GM23248 (cell line): ENCODE measurements at places on chromosomes 5 and 9. TPM values are rescaled to one million over a fixed set of nuclear protein-coding genes. Genes with fewer than 3 reads are reported as not detected.

Gene DND1
- 0.22 and 0.38 TPM in 2 replicates for total RNA-seq

Gene PCDHGB1
- 0.25 and 0.86 TPM in 2 replicates for total RNA-seq

Gene CHSY3
- 2.4 and 4.2 TPM in 2 replicates for total RNA-seq

Gene MCC
- total RNA-seq = 8.8 and 11.6 TPM in 2 replicates

Gene IGFBPL1
- 0.76 TPM in 1 of 2 replicates, not detected in the other for total RNA-seq

Gene GABRB2
- total RNA-seq = not detected in 2 replicates

Gene PKD2L2
- total RNA-seq = not detected in 2 replicates

Gene PGM5
- total RNA-seq = 0.11 TPM in 1 of 2 replicates, not detected in the other

Gene BAAT
- total RNA-seq = not detected in 2 replicates

Gene ANGPTL2
- total RNA-seq = 9.0 and 12.3 TPM in 2 replicates

Gene COL27A1
- total RNA-seq = 2.3 and 3.9 TPM in 2 replicates

Gene IRGM
- total RNA-seq = not detected in 2 replicates

DNA sequence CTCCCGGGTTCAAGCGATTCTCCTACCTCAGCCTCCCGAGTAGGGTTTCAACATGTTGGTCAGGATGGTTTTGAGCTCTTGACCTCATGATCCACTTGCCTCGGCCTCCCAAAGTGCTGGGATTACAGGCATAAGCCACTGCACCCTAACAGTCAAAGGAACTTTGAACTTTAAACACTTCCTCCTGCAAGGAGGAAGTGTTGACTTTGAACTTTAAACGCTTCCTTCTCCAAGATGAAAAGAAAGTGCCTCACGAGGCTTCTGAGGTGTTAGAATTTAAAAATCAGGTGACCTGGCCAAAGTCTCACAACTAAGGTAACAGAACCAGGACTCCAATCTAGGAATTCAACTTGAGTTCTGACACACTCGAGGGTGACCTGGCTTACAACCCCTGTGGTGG is 150.9 kb downstream of the BRINP1 start:
- DNase-seq = no peak
- H3K4me1 ChIP-seq = peaks cover 9% of the 10 kb centered on the region
- no peaks in the 10 kb centered on the region for H3K36me3 ChIP-seq
- no peak overlapping the region for H3K4me3 ChIP-seq
- H3K27me3 ChIP-seq = no peaks in the 10 kb centered on the region

- H3K4me3 ChIP-seq = no peak overlapping the region
- H3K4me1 ChIP-seq = 0 out of 2 replicates have a peak, but pooled peaks cover under 1% of the 10 kb centered on the region
- no peaks in the 10 kb centered on the region for H3K27me3 ChIP-seq
- no peaks in the 10 kb centered on the region for H3K36me3 ChIP-seq
- no peak for DNase-seq
- H3K27ac ChIP-seq = no peak overlapping the region
Observed at GRCh38 chr5:135951257-135951656, 3.5 kb downstream of the LECT2 start.

DNA sequence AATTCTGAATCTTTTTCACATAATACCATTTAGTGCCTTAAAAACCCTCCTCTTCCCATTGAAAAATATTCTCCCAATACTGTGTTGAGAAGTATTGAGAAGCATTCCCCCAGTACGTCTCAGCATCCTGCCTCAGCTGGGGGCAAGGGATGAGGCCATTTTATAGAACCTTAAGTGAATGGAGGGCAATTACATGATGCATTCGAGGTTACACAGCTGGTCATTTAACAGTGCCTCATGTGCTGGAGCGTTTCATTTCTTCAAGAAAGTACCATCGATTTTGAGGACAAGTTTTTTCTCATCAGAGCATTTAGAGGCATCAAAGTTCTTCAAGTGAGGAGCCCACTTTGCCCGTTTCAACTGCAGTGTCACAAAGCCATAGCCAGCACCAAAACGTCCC is 135.6 kb downstream of the DOCK2 start:
- no peaks in the 10 kb centered on the region for H3K27me3 ChIP-seq
- no peak for DNase-seq
- H3K4me1 ChIP-seq = peaks cover 25% of the 10 kb centered on the region
- H3K27ac ChIP-seq = no peak overlapping the region

DNA sequence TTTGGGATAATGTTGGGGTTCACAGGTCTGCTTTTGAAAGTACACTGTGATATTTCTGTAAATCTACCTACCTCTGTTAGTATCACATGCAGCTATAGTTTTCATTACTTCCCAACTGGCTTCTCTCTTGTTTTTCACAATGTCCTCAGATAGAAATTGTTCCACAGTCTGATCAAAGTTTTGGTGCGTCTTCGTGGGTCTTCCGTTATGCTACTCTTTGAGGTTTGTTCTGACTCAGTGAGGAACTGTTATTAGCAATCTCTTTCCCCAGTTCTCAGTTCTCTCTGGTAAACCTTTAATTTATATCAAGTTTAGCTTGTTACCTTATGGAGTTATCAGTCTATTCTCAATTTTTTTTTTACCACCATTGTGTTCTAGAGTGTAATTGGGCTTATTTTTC is 2061.2 kb upstream of the CDH9 start:
- no peak overlapping the region for H3K4me3 ChIP-seq
- no peak for DNase-seq
- no peaks in the 10 kb centered on the region for H3K27me3 ChIP-seq
- no peaks in the 10 kb centered on the region for H3K36me3 ChIP-seq

DNA sequence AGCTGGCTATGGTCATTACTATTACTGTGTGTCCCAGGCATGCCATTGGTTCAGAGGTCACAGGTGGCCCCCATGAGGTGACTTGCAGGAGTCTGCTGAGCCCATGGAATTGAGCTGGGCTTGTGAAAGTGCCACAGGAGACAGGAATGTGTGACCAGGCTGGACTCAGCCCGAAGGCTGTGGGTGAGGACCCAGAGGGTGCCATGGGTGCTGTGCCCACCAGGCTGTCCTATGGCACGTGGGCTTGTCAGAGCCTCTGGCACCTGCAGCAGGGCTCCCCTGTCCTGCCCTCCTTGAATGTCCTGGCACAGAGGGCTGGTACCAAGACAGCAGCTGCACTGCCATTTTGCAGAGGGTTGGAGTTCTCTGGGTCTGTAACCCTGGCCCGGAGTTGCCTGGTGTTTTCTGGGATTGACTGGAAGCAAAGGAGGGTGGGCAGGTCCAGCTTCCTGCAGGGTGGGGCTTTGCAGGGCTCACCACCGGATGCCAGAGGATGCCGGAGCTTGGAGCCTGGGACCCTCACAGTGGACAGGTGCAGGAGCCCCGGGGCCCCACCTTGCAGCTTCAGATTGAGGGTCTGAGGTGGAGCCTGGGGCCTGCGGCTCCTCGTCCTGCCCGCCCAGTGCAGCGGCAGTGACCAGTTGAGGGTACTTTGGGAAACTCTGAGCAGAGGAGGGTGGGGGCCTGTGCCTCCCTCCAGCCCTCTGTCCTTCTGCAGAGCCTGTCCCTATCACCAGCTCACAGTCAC is 14.2 kb downstream of the COL5A1 start:
- H3K27me3 ChIP-seq = no peaks in the 10 kb centered on the region
- H3K36me3 ChIP-seq = peaks cover 7% of the 10 kb centered on the region; the same call in 1 of the 2 replicates
- DNase-seq = no peak
- peak overlapping the region; percentile 21; the same call in 1 of the 2 replicates for H3K27ac ChIP-seq
- no peak overlapping the region for H3K4me3 ChIP-seq
- H3K4me1 ChIP-seq = peaks cover 15% of the 10 kb centered on the region

DNA sequence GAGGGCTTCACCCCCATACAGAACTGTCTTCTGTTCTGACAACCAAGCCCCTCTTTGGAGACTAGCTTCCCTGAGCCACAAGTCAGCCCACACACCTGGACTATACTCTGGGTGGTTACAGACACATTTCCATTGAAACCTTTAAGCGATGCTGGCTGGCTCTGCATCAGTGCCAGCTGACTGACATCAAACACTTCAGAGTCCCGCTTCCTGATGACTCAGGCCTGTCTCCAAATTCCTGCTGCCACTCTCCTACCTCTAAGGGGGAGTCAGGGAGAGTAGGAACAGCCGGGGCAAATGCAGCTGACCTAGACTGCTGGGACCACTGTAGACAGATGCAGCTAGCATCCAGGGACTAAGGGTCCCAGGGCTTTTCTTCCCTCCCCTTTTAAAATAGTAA is 59.4 kb downstream of the SIL1 start:
- peak; percentile 67 for DNase-seq
- H3K27ac ChIP-seq = no peak overlapping the region
- no peak overlapping the region for H3K4me3 ChIP-seq
- peaks cover 38% of the 10 kb centered on the region for H3K4me1 ChIP-seq
- H3K36me3 ChIP-seq = no peaks in the 10 kb centered on the region

GRCh38 chr5:167999182-167999581 is 292.3 kb upstream of the WWC1 start:
- no peaks in the 10 kb centered on the region for H3K27me3 ChIP-seq
- H3K4me1 ChIP-seq = no peaks in the 10 kb centered on the region
- no peak overlapping the region for H3K27ac ChIP-seq

DNA sequence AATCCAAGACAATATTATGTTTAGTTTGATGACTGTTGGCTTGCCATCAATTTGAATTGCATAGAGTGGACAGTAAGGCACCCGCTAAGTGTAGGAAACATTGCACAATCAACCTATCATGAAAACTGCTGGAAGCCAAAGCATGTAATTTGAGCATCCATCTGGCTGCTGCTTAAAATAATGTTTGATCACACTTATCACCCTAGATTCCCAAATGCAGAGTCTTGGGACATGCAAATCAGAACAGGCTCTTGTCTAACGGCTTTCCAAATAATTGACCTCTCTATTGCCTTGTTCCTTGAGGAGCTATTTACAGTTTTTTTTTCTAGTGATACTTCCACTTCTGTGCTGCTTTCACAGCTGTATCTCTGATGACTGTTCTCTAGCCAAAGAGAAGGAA is 342.1 kb downstream of the PRR16 start:
- no peak overlapping the region for H3K27ac ChIP-seq
- DNase-seq = peak; percentile 53
- H3K36me3 ChIP-seq = no peaks in the 10 kb centered on the region
- H3K4me3 ChIP-seq = no peak overlapping the region
- H3K27me3 ChIP-seq = no peaks in the 10 kb centered on the region
- H3K4me1 ChIP-seq = peaks cover 28% of the 10 kb centered on the region

GRCh38 chr5:81234299-81234698 is 1.2 kb downstream of the CKMT2 start:
- no peak overlapping the region for H3K4me3 ChIP-seq
- no peaks in the 10 kb centered on the region for H3K4me1 ChIP-seq
- no peak for DNase-seq
- no peak overlapping the region for H3K27ac ChIP-seq
- H3K27me3 ChIP-seq = no peaks in the 10 kb centered on the region

DNA sequence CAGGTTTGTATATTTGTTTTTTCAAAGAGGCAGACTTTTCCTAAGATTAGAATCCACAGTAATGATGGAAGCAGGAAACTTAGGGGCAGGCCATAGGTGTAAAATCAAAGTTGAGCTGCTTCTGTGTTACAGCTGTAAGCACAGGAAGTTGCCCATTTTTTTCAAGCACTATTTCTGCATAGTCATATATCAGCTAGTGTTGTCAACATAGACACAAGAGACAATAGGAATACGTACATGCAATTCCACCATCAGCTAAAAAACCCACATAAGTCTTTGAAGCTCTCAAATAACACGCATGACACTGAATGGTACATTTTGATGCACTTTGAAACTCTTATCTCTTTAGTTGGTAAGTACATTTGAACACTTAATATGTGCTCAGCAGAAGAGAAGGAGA is 20.2 kb upstream of the SMIM15 start:
- peaks cover 13% of the 10 kb centered on the region; the same call in 1 of the 2 replicates for H3K4me1 ChIP-seq
- no peak overlapping the region for H3K4me3 ChIP-seq
- H3K27ac ChIP-seq = no peak overlapping the region
- H3K27me3 ChIP-seq = no peaks in the 10 kb centered on the region
- no peak for DNase-seq

GRCh38 chr9:20015427-20015931 is 226.6 kb upstream of the SLC24A2 start:
- no peak overlapping the region for H3K4me3 ChIP-seq
- no peaks in the 10 kb centered on the region for H3K4me1 ChIP-seq
- H3K27me3 ChIP-seq = no peaks in the 10 kb centered on the region
- H3K36me3 ChIP-seq = no peaks in the 10 kb centered on the region
- H3K27ac ChIP-seq = no peak overlapping the region

- DNase-seq = no peak
- H3K27me3 ChIP-seq = no peaks in the 10 kb centered on the region; the same call in 1 of the 2 replicates
- H3K27ac ChIP-seq = no peak overlapping the region
- no peak overlapping the region for H3K4me3 ChIP-seq
- H3K36me3 ChIP-seq = no peaks in the 10 kb centered on the region
Observed at GRCh38 chr5:86878250-86878649, 260.5 kb downstream of the COX7C start.

- H3K27me3 ChIP-seq = no peaks in the 10 kb centered on the region
- no peak overlapping the region for H3K27ac ChIP-seq
- H3K36me3 ChIP-seq = 0 out of 2 replicates have a peak, but pooled peaks cover 2% of the 10 kb centered on the region
- peaks cover 12% of the 10 kb centered on the region for H3K4me1 ChIP-seq
Observed at GRCh38 chr9:131216806-131217205, 59.5 kb downstream of the FAM78A start.

- 0 out of 2 replicates have a peak overlapping the region, but pooled peaks have one; percentile 6 for H3K27ac ChIP-seq
- peak; percentile 20 for DNase-seq
- H3K4me1 ChIP-seq = peaks cover 34% of the 10 kb centered on the region
- H3K27me3 ChIP-seq = no peaks in the 10 kb centered on the region
Observed at GRCh38 chr5:138762110-138762509, 8.9 kb downstream of the CTNNA1 start.

- no peak overlapping the region for H3K27ac ChIP-seq
- peak; percentile 50 for DNase-seq
- no peak overlapping the region for H3K4me3 ChIP-seq
Observed at GRCh38 chr9:88905506-88905905, 85.8 kb upstream of the S1PR3 start.

DNA sequence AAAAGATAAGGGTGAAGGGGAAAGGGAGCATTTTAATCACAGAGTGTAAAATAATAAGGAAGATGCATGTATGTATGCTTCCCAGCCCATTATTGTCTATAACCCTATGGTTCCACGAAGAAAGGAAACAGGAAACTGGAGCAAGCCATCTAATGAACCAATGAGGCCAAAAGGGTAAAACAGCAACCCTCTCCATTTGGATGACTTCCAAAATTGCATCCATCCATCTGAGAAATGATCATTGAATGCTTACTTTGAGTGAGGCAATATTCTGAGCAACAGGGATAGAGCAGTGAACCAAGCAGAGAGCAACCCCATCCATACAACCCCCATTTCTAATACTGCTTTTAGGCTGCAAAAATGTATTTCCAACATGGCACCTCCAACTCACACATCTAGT is 46.9 kb downstream of the ARL15 start:
- no peaks in the 10 kb centered on the region for H3K36me3 ChIP-seq
- H3K27ac ChIP-seq = no peak overlapping the region
- H3K4me1 ChIP-seq = no peaks in the 10 kb centered on the region
- H3K27me3 ChIP-seq = no peaks in the 10 kb centered on the region

DNA sequence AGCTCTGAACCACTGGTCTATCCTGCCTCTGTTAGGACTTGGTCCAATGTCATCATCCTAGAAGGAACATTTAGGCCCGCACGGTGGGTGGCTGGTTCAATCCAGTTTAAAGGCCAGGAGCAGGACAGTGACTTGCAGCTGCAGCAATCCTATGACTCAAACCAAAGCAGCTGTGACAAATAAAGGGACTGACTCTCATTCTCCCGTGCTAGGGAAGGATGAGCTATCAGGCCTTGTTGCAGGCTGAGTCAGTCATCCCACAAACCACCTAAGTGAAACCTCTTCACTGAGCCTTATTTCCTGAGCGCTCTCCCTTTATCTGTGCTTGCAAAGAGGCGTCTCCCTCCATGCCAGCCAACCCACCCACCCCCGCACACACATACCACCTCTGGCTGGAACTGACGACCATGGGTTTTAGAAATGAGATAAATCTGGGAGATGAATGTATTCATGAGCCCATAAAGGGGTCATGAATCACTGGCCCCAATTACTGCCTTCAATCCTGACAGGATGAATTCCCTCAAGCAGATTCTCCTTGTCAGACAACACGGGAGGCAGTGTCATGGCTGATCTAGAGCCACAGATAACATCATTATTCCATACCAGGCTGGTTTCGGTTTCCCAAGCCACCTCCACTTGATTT is 93.4 kb downstream of the KCNIP1 start:
- DNase-seq = peak; percentile 96
- peaks cover 16% of the 10 kb centered on the region for H3K4me1 ChIP-seq
- H3K27ac ChIP-seq = peak overlapping the region; percentile 51
